Stimulated activated CD8-positive, alpha-beta memory T cell treated with anti-CD3 and anti-CD28 coated beads, Interleukin-2, amount 100 ng/mL, for 1 hour (primary cell): ENCODE measurements at places on chromosomes 3 and 15.

GRCh38 chr3:48459331-48459730, 12.8 kb downstream of the ATRIP start:
- no peak for DNase-seq

DNA sequence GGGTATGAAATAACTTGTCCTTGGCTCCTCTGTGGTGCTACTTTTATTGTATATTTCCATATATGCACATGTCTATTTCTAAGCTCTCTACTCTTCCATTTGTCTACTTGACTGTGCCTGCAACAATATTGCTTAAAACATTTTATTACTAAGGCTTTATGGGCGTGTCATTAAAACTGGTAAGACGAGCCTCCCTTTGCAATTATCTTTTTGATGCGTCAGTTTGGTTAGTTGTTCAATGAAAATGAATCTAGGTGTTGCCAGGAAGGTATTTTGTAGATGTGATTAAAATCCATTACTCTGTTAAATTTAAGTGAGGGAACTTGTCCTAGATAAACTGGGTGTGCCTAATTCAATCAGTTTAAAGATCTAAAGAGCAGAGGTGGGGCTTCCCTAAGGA, 12.9 kb upstream of the TRA2B start:
- DNase-seq: no peak

GRCh38 chr3:72044231-72044855, 259.4 kb upstream of the PROK2 start:
- no peak for DNase-seq

DNA sequence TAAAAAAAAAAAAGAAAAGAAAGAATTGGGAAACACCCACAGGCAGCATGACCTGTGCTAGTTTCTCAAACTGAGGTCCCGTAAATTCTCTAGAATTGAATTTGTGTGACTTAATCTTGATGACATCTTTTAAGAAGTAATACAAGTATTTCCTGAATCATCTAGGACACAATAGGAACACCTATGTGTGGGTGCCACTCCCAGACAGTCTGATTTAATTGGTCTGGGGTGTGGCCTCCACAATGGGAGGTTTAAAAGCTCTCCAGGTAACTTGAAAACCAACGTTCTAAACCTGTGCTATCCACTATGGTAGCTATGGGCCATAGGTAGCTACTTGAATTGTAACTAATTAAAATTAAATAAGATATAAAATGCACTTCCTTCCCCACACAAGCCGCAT, 28.1 kb downstream of the CFAP92 start:
- no peak for DNase-seq

DNA sequence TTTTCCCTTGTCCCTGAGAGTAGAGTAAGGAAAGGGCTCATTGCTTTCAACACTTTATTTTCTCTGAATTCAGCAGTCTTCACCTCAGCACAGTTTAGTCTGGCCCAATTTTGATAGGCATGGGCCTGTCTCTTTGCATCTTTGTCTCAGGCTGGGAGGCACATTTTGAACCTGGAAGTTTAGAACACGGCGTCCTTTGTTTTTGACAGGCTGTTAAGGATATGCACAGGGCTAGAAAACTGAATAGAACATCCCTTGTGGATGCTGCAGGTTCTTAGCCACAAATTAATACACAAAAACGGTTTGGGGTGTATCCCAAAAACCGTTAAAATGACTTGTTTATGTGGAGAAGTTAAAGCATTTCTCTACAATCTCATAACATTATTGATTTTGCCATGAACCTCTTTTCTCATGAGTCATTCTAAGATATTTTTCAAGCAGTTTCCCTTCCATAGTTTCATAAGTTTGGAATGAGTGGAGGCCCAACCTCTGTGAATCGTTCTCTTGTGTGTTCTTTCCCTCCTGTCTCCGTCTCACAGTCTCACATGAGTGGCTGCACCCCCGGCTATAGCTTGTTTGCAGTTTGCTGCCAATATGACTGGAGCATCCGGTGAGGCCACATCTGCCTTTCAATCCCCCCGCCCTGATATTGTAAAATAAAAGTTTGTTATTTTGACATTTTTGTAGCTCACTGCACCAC, 192.9 kb upstream of the EIF1B start:
- DNase-seq: no peak

GRCh38 chr3:33105341-33105948, 8.4 kb upstream of the CRTAP start:
- no peak for DNase-seq

DNA sequence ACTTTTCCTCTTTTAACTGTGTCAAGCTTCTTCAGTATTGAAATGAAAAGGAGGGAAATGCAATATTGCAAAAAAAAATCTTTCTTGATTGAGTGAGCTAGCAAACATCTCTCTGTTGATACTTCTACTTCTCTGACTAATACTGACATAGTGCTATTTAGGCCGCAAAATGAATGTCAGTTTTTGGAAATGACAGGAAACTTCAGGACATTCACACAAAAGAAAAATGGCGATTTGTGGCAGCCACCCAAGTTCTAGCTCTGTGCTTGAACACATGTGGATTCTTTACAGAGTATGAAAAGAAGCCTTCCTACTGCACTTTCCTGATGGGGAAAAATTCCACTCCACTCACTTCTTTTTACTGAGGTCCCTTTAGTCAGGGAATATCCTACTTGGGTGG, 486.8 kb upstream of the ALCAM start:
- DNase-seq: no peak

DNA sequence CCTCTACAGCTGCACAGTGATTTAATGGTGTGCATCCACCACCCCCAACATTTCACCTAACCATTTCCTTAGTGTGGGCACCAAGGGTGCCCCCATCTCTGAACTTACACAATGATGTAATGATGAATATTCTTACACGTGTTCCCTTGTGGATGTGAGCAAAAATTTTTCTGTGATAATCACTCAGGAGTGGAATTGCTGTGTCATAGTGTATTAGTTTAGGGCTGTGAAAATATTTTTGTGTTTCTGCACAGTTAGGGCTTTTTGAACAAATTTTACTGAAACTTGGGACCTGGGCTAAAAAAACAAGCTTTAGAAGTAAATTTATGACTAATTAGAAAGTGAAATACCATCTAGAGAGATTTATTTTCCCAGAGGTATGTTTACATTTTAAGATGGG, 134.5 kb upstream of the CCNL1 start:
- no peak for DNase-seq

DNA sequence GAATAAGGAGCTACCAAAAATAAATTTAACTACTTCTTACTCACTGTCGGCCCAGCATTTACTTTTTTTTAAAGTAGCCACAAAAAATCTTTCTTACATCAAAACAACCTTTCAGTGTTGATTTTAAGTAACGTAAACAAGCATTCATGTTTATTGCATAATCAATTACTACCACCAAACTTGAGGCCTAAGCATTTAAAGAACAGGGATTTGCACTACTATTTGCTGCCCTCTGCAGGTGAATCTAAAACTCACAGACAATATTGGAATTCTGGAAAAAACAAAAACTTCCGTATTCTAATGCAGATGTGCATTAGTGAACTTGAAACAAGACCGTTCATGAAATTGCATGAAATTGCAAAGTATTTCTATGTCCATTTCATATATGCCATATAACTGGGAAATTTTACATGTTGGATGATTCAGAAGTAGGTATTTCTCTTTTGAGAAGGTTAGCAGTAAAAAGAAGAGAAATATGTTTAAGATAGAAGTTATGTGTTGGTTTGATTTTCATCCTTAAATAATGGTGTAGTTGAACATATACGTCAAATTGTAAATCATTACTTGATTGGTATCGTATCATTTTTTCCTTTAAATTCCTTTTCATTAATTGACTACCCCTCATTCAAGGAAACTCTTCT, 55.6 kb downstream of the CGGBP1 start:
- no peak for DNase-seq

- no peak for DNase-seq
These were observed 190.1 kb downstream of the ZIC4 start for GRCh38 chr3:147216143-147216673.

GRCh38 chr3:111070772-111071256, 802 bp upstream of the NECTIN3 start:
- DNase-seq: no peak

- DNase-seq: no peak
These were observed 11.2 kb upstream of the KPNA4 start for GRCh38 chr3:160576621-160577020.

- no peak for DNase-seq
These were observed 245.0 kb downstream of the SHOX2 start for GRCh38 chr3:157861076-157861765.

DNA sequence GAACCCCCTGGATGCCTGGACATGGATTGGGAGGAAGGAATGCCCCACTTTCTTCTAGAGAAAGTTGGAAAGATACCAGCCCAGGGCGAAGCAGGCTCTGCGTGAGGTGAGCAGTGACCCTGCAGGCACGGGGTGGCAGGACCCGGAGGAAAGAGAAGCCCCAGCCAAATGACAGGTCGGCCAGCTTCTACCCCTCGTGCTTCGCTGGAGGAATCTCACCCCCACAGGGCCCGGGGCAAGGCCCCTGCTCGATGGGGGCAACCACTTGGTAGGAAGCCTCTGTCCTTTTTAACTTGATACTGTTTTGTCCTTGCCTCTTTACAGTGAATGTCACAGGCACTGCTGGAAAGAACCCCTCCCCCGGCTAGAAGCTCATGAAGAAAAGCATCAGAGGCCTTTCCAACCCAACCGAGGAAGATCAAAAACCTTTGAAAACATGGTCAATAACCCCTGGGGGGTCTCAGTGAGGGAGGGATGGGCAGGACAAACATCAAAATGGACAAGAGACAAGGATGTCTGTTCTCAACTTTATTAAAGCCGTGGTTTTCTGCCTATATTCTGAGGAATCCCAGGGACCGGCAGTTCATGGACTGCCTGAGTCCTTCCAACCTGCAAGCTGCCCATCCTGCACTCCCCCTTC, 54.4 kb downstream of the SH3BP5 start:
- DNase-seq: no peak

GRCh38 chr3:191682961-191683360, 222.0 kb downstream of the PYDC2 start:
- no peak for DNase-seq

- DNase-seq: no peak
These were observed 7.2 kb upstream of the ZNF148 start for GRCh38 chr3:125382298-125382697.

GRCh38 chr3:34260271-34261000, 462.0 kb downstream of the PDCD6IP start:
- no peak for DNase-seq
